Heart right ventricle (tissue), 16 donors: ENCODE measurements at places on chromosomes 1 and 21. TPM values are rescaled to one million over a fixed set of nuclear protein-coding genes. Genes with fewer than 3 reads are reported as not detected.

GRCh38 chr1:109933856-109934711 lies 23.4 kb downstream of the CSF1 start:
- H3K27ac ChIP-seq, result no peak overlapping the region
- peaks cover 12% of the 10 kb centered on the region for H3K36me3 ChIP-seq

DNA sequence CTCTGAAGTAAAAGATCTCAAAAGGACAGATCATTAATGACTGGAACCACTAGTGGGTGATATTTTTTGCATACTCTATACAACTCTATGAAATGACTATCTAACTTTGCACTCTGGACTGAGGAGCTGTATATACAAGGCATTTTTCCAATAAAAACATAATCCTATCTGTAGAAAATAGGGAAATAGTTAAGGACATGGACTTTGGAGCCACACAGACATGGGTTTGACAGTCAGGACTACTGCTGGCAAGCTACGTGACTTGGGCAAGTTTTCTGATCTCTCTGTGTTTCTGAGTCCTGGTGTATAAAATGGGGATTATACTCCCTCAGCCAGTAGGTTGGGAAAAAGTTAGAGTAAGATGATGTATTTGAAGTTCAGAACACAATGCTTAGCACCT lies 20.9 kb upstream of the HSD3B2 start:
- H3K27ac ChIP-seq, result no peak overlapping the region
- no peaks in the 10 kb centered on the region for H3K4me1 ChIP-seq
- DNase-seq, result no peak
- H3K27me3 ChIP-seq, result no peaks in the 10 kb centered on the region
- H3K36me3 ChIP-seq, result no peaks in the 10 kb centered on the region
- H3K4me3 ChIP-seq, result no peak overlapping the region

GRCh38 chr1:185345913-185346720 lies 29.1 kb upstream of the IVNS1ABP start:
- H3K4me1 ChIP-seq, result no peaks in the 10 kb centered on the region
- no peaks in the 10 kb centered on the region for H3K36me3 ChIP-seq
- no peak for DNase-seq

- H3K4me3 ChIP-seq, result no peak overlapping the region
- no peak for DNase-seq
- peaks cover 5% of the 10 kb centered on the region for H3K4me1 ChIP-seq
- H3K36me3 ChIP-seq, result no peaks in the 10 kb centered on the region
- H3K27me3 ChIP-seq, result no peaks in the 10 kb centered on the region
Measured at GRCh38 chr1:161404051-161404597, 36.4 kb upstream of the CFAP126 start.

- no peaks in the 10 kb centered on the region for H3K27me3 ChIP-seq
- H3K4me1 ChIP-seq, result no peaks in the 10 kb centered on the region
- no peak overlapping the region for H3K4me3 ChIP-seq
- H3K36me3 ChIP-seq, result no peaks in the 10 kb centered on the region
Measured at GRCh38 chr1:101344745-101345144, 107.9 kb downstream of the S1PR1 start.

HSPG2 gene
- 329 TPM for total RNA-seq

FGR gene
- total RNA-seq, result 2.2 TPM

UBE2U gene
- total RNA-seq, result not detected

IL20 gene
- not detected for total RNA-seq
